ENCODE measurements at places on chromosomes 5 and 9.

DNA sequence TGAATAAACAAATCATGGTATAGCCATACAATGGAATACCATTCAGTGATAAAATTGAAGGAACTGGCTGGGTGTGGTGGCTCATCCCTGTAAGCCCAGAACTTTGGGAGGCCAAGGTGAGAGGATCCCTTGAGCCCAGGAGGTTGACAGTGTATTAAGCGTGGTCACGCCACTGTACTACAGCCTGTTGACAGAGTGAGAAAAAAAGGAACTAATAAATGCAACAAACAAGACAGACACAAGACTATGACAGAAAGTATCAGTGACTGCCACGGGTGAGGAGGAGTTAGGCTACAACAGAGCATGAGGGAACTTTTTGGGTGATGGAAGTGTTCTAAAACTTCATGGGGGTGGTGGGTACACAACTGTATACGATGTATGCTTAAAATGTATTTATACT, 2.2 kb downstream of the FNIP1 start:
- no peak for DNase-seq

DNA sequence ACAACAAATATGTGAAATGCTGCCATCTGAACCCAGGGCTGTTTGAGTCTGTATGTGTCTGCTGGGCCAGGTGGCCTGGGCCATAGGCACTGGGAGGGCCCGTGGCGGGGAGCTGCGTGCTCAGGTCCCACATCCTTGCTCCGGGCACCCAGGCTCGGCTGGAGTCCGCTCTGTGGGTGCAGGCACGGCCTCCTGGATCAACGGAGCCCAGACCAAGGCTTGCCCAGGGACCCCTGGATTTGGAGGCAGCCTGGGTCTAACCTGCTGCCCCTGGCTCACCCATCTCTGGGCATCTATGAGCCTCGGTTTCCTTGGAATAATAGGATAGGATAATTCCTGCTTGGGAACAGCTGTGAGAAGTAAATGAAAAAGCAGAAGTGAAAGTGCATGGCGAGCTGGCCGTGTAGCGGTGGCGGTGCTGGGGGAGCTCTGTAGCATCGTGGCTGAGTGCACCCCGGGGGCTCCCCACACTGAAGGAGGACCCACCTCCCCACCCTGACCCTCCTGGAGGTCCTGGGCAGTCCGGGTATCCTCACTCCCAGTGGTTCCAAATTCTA, 1.2 kb downstream of the CDHR2 start:
- DNase-seq = no peak

DNA sequence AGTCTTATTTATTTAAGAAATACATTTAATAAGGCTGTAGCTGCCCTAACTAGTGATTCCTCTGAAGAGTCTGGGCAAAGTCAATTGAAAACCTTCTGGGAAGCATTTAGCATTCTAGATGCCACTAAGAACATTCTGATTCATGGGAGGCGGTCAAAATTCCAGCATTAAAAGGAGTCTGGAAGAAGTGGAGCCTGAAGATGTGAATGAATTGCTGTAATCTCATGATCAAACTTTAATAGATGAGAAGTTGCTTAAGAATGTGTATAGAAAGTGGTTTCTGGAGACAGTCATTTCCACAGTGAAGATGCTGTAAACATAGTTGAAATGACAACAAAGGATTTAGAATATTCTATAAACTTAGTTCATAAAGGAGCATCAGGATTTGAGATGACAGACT, 61.4 kb downstream of the WDR41 start:
- no peak for DNase-seq

GRCh38 chr5:151684690-151685361, 1.9 kb downstream of the SPARC start:
- no peak for DNase-seq

- no peak for DNase-seq
These were observed 41.7 kb downstream of the ZNF608 start for GRCh38 chr5:124704594-124705284.

GRCh38 chr9:16794103-16794502, 76.4 kb downstream of the BNC2 start:
- no peak for DNase-seq

All from left ventricle myocardium inferior (tissue), 1 donor.